Bronchial smooth muscle cell (primary cell): ENCODE measurements at places on chromosomes 3 and 15. TPM values are rescaled to one million over a fixed set of nuclear protein-coding genes. Genes with fewer than 3 reads are reported as not detected.

ZNF501 gene
- total RNA-seq: 7.7 and 9.0 TPM in 2 replicates

AQP9 gene
- total RNA-seq: not detected in 2 replicates

MUC20 gene
- 0.60 and 0.95 TPM in 2 replicates for total RNA-seq

IGF2BP2 gene
- 16.7 and 18.6 TPM in 2 replicates for total RNA-seq

BCL6 gene
- total RNA-seq: 10.6 and 15.9 TPM in 2 replicates

TGM5 gene
- not detected in 2 replicates for total RNA-seq

GOLGA8J gene
- 0.09 TPM in 1 of 2 replicates, not detected in the other for total RNA-seq

NPAP1 gene
- total RNA-seq: under 0.01 TPM in 1 of 2 replicates, not detected in the other

SLC9C1 gene
- not detected in 2 replicates for total RNA-seq

OR5H14 gene
- not detected in 2 replicates for total RNA-seq

CLRN1 gene
- not detected in 2 replicates for total RNA-seq

PRSS50 gene
- not detected in 2 replicates for total RNA-seq

CEP19 gene
- 2.5 and 3.8 TPM in 2 replicates for total RNA-seq

ZIC4 gene
- total RNA-seq: under 0.01 TPM in 1 of 2 replicates, not detected in the other

PIGZ gene
- 1.3 TPM in 2 replicates for total RNA-seq

LTK gene
- total RNA-seq: 0.17 and 0.63 TPM in 2 replicates

GP5 gene
- total RNA-seq: under 0.01 and 0.09 TPM in 2 replicates

CLDN1 gene
- total RNA-seq: under 0.01 and 0.17 TPM in 2 replicates

WWTR1 gene
- total RNA-seq: 23.2 and 28.6 TPM in 2 replicates

IL20RB gene
- total RNA-seq: 0.47 and 2.3 TPM in 2 replicates

DUOXA2 gene
- not detected in 2 replicates for total RNA-seq
